Kidney epithelial cell (primary cell): ENCODE measurements at places on chromosomes 5 and 9.
A peak's percentile ranks its signal among the peaks of the same experiment; 100 is the strongest.

- DNase-seq: no peak
Measured at GRCh38 chr9:21461377-21461776, 20.7 kb downstream of the IFNE start.

DNA sequence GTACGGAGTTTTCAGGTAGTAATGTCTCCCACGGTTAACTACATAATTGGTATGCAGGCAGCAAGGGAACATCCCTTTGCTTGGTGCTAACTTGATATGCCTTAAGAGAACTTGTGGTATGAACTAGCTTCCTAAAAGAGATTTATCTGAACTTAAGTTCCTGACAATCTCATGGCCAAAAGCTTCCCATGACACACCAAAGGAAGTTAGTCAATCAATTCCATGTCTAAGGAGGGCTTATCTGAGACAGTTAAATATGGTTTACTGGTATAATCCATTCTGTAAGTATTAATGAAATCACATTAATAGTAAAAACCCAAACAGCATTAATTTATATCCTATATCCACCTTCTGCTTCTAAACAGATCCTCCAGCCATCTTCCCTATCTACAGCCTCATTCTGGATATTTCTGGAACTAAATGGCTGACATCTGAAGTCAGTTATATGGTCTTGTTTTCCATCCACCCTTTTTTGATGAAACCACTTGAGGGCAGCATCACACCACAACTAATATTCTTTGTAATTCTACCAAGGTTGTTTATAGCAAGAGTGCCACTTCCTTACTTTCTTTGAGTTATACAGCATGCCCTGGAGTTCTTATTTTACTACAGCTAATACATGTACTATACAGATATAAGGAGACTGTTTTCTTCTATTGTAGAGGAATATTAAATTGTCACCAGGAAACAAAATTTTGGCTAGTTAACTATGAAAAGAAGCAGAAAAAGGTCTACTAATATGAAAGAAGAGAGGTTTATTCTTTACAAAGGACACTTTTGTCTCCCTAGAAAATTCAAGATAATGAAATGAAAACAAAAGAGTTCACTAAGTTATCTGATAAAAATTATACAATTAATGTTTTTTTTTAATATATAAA is 34.7 kb downstream of the SHOC1 start:
- peak; percentile 54 for DNase-seq

DNA sequence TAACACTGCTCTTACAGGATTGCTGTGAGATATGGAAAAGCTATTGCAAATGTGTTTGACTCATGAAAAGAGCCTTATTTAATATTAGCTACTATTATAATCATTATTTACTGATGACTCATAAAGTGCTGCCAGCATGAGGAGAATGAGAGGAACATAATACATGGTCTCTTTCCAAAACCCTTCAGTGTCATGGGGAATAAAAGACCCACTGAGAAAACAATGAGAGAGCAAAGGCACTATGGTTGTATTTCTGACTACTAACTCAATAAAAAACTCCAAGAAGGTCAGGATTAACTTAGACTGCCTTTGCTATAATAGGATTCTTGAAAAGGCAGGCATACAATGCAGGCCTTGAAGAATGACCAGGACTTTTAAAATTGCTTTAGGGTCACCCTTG is 633.5 kb downstream of the DTWD2 start:
- no peak for DNase-seq

- DNase-seq: no peak
Measured at GRCh38 chr5:130323804-130324454, 419.7 kb downstream of the CHSY3 start.

DNA sequence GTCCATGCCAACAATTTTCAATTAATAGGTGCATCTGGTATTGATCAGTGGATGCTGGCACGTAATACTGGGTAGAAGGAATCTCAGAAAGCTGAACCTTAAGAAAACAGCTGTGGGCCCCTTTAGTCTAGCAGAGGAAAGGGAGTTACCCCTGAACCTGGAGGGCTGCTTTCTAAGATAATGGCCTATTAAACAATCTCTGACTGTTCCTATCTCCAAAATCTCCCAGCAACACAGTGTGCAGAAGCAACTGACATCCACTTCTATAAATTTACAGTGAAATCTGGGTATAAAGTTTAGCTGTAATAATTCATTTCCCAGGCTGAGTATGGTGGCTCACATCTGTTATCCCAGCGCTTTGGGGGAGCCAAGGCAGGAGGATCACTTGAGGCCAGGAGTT is 198.8 kb downstream of the MAPKAP1 start:
- DNase-seq: no peak

GRCh38 chr5:143206196-143207053 is 197.1 kb downstream of the NR3C1 start:
- DNase-seq: no peak

- peak; percentile 29 for DNase-seq
Measured at GRCh38 chr5:67361932-67362729, 165.5 kb upstream of the CD180 start.

GRCh38 chr5:180253036-180253824 is 38.7 kb downstream of the MAPK9 start:
- no peak for DNase-seq

- no peak for DNase-seq
Measured at GRCh38 chr9:80839821-80840675, 849.3 kb downstream of the TLE1 start.

- no peak for DNase-seq
Measured at GRCh38 chr5:121726991-121727390, 124.7 kb upstream of the FTMT start.

- no peak for DNase-seq
Measured at GRCh38 chr5:118270526-118270925, 717.8 kb downstream of the DTWD2 start.

DNA sequence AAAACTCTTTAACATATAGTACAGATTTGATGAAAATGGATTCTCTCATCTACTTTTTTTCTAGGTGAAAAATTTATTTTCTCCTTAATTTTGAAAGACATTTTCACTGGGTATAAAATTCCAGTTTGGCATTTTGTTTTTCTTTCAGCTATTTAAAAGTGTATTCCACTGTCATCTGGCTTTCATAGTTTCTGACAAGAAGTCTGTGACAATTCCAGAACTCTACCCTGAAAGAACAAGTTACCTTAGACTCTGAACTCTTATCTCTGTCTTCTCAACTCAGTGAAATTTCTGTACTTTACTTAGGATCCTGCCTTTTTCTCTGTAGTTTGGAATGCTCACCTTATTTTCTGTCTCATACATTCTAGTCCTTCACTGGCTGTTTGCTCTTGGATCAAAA is 161.7 kb downstream of the RANBP17 start:
- DNase-seq: no peak

GRCh38 chr9:128912270-128912853 is 8.4 kb upstream of the PHYHD1 start:
- peak; percentile 95 for DNase-seq

GRCh38 chr5:41182666-41183065 is 30.7 kb downstream of the C6 start:
- no peak for DNase-seq

DNA sequence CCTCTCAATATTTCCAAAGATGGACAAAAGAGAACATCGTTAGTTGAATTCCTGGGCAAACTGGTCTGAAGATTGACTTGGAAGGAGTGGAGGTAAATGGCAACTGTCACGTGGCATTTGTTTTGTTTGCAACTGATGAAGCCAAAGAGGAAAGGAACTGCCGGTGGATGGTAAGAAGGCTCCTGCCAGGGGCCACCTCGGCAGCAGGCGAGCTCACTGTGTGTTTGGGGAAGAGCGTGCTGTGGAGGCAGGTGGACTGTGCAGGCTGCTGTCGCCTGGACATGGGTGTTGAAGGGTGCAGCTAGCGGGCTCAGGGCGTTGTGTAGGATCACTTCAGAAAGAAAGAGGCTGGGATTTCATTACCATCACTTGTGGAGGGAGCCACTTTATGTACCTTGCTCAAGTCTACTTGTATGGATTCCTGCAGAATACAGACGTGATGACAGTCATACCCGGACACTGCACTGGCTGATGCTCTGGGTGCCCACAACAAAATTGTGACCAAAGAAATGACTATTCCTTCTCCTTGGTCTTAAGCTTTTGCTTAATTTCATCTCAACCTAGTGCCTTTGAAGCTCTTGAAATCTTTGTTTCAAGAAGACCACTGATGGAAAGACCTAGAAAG is 72.7 kb downstream of the MAP1B start:
- DNase-seq: no peak

DNA sequence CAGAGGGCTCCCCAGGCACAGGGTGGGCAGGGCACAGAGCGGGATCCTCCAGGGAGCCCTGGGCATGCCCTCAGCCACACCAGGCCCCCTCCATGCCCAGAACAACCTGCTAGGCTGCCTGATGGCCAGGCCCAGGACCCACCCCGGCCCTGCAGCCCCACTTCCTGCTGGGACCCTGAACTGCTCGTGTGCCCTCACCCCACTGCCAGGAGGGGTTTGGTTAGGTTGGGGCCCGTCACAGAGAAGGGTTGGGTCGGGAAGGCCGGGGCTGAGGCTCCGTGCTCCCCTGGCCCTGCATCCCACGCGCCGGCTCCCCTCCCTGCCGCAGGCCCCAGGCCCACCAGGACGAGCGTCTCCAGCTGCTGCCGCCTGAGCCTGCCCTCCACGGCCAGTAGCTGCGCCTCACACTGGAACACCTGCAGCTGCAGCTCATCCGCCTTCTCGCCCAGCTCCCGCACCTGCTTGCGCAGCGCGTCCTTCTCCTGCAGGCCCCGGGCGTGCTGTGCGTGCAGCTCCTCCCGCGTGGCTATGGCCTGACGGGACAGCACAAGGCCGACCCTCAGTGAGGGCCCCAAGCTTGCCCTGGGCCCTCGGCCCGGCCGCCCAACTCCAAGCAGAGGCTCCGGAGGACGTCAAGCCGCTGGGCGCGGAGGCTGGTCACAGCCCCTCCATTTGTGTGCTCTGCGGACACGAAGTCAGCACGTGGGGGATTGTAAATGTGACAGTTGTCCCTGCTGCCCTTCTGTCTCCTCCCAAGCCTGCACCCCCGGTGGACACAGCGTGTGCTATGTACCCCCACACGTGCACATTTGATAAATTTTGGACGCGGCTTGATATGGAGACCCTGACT is 4.0 kb upstream of the DNLZ start:
- DNase-seq: no peak

GRCh38 chr9:2367970-2368369 is 253.6 kb upstream of the VLDLR start:
- DNase-seq: no peak

DNA sequence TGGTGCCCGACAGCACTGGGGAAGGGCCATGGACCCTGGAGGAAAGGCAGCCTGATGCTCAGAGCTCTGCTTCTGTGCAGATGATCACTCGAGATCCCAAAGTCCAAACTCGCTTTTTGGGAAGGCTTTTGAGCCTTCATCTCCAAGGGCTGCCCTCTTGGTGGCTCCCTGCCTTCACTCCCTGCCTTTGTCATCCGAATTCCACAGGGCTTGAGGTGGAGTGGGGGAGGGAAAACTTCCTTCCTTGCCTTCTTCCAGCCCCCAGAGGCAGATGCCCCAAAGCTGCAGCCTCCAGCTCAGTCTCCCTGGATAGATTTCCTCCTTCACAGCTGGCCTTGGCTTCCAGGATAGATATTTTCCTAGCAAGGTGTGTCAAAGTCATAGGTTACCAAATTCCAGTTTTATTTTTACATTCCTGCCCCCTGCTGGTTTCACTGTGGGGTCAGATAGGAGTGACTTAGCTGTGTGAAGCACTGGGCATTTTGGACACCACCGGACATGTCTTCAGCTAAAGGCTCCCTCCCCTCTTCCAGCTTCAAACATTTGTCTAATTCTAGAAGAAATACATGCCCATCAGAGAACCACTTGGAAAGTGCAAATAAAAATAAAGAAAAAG is 268.2 kb downstream of the HSPA4 start:
- DNase-seq: no peak

DNA sequence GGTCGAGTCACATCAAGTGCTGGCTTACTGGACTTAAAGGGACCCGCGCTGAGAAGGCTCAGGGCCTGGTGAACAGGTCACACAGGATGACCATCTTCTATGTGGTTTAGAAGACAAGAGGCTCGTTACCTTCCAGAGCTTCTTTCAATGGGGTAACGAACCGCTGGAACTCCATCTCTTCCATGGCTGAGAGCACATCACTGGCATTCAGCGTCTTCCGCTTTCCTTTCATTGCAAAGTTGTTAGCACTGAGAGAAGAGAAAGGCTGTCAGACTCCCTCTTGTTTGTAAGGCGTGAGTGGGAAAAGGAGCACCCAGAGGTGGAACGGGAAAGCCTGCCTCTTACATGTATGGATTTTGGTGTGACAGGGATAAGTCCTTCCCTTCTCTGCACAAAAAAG is 994 bp downstream of the POLE3 start:
- DNase-seq: no peak

DNA sequence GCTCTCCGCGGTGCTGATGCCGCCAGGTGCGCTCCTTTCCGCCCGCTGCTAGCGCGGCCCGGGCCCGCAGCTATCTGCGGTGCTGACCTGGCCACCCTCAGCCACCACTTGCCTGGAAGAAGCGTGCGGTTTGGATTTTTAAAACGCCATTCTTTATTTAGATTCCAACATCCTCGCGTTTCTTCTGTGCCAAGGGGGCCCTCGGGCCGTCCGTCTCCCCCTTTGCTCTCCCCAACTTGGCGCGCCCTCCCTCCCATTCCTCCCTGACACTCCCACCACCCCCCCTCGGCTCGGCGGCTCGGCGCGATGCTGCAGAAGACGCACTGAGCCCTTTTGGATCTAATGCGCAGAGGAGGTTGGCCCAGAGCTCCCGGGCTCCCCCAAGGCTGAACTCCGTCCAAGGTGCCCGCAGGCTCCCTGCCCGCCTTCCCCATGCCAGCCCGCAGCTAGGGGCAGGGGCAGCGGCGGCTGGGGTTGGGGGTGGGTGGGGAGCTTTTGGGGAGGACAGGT is at the start of gene BARHL1:
TSS of gene BARHL1 (plus strand) at position 331 of the 510 bp plus-strand sequence. CDS start 192 bp downstream, outside the sequence.
- no peak for DNase-seq

DNA sequence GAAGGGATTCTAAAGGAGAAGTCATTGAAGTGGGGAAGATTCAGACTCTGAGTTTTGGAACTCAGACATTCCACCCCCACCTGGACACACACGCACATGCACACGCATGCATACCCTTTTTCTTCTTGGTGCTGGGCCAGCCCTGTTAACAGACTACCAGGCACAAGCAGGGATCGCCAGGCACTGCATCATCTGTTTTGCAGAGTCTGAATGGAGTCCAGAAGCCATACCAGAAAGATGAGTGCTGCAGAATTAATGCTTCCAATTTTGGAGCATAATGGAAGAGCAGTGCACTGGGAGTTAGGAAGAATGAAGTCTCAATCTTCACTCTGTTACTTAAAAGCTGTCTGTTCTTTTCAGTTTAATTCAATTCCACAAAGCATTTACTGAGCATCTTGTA is 95.5 kb downstream of the PDE8B start:
- DNase-seq: no peak

- no peak for DNase-seq
Measured at GRCh38 chr5:122924203-122924602, 78.8 kb downstream of the SNX24 start.

DNA sequence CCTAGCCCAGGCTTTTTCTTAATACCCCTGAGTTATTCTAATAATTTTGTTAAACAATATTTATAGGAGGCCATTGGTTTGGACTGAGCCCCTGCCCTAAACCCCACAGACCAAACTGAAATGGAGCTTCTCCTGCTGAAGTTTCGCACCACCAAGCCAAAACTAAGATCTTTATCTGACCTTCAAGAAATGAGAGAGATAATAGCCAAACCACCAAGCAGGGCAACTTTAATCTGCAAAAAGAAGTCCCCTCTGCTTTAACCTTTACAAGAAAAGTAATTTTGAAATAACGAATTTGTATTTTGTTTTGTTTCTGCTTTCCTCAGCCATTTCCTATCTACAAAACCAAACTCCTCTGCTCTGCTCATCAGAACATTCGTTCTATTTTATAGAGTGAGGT is 125.5 kb downstream of the PIK3R1 start:
- no peak for DNase-seq

- DNase-seq: no peak
Measured at GRCh38 chr9:126894052-126894603, 20.5 kb upstream of the RALGPS1 start.

- DNase-seq: no peak
Measured at GRCh38 chr9:93576258-93577077, at the start of gene PHF2. Gene PHF2 (plus strand): TSS chr9:93576584. CDS start chr9:93576774, 190 bp downstream.
